ENCODE measurements at places on chromosomes 2 and 18.

GRCh38 chr18:59957957-59958356 lies 58.2 kb downstream of the PMAIP1 start:
- peak; percentile 61 for DNase-seq

- DNase-seq, result peak; percentile 74
Observed at GRCh38 chr18:8812631-8813030, 107.3 kb downstream of the MTCL1 start.

- no peak for DNase-seq
Observed at GRCh38 chr18:44876755-44877154, 196.1 kb downstream of the SETBP1 start.

GRCh38 chr2:226797289-226797988 lies 2.2 kb downstream of the IRS1 start:
- DNase-seq, result peak; percentile 67

DNA sequence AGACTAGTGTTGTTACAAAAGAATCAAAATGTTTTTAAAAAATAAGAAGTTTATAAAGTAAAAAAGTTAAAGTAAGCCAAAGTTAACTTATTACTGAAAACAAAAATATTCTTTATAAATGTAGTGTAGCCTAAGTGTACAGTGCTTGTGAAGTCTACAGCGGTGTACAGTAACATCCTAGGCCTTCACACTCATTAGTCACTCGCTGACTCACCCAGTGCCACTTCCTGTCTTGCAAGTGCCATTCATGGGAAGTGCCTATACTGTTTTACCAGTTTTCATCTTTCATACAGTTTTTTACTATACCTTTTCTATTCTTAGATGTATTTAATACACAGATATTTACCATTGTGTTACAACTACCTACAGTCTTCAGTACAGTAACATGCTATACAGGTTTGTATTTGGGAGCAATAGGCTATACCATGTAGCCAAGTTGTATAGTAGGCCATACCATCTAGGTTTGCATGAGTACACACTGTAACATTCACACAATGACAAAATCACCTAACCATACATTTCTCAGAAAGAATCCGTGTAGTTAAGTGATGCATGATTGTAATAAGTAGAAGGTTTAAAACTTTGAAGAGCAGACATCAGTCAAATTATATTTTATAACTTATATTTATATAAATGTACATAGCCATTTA lies 13.4 kb downstream of the SERPINB7 start:
- DNase-seq, result peak; percentile 61

GRCh38 chr2:217150236-217150635 lies 290.4 kb upstream of the TNP1 start:
- DNase-seq, result peak; percentile 93

- no peak for DNase-seq
Observed at GRCh38 chr2:199764273-199764800, 86.7 kb downstream of the FTCDNL1 start.

Data from fibroblast of villous mesenchyme (primary cell).